Stimulated activated CD4-positive, alpha-beta T cell treated with anti-CD3 and anti-CD28 coated beads, Interleukin-1b, Interleukin-23, amount 100 ng/mL, for 1 hour (primary cell): ENCODE measurements at places on chromosomes 6 and 20.

DNA sequence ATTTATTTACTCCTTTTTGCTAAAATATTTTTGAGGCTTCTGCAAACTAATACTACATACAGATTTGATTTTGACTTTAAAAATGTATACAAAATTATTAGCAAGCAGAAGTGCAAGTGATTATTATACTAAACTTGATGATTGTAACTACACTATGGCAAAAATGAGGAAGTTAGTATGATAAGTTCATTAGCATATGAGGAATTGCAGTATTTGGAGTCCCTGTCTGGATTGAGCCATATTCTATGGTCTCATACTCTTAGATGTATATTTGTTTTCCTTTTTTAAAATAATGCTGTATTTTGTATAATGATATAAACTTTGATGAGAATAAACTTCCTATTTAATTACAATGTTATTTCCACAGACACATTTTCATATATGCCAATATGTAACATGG lies 13.9 kb downstream of the CRISP3 start:
- DNase-seq = no peak

DNA sequence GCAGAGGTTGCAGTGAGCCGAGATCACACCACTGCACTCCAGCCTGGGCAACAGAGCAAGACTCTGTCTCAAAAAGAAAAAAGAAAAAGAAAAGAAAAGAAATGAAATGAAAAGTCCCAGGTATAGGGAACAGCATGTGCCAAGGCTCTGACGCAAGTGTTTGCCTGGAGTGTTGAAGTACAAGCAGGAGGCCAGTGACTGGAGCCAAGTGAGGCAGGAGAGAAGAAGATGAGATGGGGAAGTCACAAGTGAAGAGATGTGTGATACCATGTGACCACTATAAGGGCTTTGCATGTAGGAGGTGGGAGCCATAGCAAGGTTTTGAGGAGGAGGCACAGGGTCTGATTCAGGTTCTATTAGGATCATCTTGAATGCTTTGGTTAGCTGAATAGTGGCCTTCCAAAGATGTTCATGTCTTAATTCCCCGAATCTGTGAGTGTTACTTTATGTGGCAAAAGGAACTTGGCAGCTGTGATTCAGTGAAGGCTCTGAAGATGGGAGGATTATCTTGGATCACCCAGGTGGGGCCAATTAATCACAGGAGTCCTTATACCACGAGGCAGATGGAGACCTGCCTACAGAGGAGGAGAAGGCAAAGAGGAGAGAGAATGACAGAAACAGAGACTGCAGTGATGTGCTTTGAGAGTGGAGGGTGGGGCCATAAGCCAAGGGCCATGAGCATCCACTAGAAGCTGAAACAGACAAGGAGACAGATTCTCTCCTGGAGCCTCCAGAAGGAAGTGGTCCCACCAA lies 91.1 kb upstream of the PTPN1 start:
- no peak for DNase-seq

DNA sequence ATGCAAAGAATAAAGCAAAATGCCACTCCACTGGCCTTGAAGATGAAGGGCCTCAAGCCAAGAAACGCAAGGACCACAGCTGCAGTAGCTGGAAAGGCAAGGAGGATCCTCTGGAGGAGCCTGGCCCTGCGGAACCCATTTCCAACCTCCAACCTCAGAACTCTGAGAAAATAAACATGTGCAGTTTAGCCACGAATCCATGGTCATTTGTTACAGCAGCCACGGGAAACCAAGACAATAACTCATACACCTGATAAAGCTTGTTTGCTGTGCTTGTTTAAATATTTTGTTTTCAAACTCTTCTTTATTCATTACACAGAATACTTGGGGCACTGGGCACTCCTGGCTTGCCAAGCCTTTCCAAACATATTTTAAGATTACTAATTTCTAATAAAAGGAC lies 10.4 kb downstream of the SERPINB6 start:
- DNase-seq = no peak

DNA sequence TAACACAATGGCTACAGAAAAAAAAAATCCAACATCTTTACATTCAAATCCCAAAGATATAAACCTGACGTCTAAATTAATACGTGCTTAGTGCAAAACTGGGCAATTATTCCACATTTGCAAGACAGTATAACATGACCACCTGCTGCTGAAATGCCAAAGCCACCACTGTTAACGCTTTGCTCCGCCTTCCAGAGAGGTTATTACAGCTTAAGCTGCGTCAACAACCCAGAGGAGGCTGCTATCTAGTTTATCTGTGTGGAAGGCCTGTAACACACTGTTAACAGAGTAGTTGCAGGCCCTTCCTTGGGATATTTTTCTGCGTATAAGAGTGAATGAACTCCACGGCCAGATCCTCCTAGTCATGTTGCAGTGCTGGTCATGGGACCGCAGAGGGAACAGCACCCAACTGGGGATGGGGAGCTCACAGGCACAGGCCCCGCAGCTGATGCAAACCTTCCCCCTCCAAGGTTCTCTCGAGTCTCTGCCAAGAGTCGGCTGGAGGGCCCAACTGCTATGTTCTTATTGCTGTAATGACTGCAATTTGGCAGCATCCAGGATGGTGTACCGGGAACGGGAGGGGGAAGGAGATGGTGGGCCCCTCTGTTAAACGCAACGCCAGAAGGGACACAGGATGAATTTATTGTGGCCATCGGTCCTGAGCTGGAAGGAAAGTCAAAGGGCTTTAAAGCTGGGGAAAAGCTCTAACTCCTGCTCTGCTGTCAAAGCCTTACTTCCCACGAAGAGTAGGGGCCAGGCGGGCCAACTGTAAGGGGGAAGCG lies 993 bp upstream of the NCOA7 start:
- no peak for DNase-seq

- no peak for DNase-seq
Observed at GRCh38 chr6:107421696-107422256, 37.6 kb downstream of the PDSS2 start.

- no peak for DNase-seq
Observed at GRCh38 chr6:141484711-141485110, 648.0 kb upstream of the GJE1 start.
